ENCODE measurements at places on chromosomes 7 and 10.

DNA sequence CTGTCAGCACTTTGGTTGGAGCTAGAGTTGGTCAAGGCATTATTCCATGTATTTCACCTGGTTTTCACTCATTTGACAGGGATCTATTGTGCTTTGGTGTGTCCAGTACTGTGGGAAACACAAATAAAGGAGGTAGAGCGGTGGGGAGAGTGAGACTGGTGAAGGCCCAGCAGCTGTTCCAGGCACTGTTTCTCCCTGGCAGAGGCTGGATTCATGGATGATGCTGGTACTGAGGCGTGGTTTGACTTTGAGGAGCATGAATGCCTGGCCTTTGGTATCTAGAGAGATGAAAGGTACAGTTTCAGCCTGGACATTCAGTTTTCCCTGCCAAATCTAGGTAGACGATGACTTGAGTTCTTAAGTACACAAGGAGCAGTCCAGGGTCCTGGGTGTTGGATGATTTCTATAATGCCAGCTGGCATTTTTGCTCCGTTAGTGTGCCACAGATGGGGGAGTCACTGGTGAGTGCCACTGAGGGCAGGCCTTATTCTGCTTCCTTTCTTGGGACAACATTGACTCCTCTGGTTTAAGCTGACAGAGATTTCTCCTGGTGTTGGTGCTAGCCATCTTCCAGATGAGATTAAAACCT lies 162.2 kb upstream of the BMPER start:
- DNase-seq = no peak

- DNase-seq = no peak
Observed at GRCh38 chr10:68517188-68517587, 10.1 kb downstream of the SLC25A16 start.

DNA sequence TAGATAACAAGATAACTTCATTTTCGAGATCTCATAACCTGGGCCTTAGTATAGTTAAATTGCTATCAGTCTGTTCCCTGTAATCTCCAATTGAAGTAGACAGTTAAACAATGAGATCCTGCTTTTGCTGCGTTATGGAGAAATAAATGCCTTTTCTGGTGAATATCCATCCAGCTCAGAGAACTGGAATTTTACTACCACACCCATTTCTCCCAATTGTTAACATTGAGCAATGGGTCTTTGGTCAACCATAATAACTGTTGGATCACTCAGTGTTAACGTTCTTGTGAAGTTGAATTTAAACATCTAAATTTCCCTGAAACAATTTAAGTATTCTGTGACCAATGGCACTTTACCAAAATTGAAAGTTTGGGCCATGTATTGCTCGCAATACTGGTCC lies 3.0 kb downstream of the CALU start:
- DNase-seq = no peak

DNA sequence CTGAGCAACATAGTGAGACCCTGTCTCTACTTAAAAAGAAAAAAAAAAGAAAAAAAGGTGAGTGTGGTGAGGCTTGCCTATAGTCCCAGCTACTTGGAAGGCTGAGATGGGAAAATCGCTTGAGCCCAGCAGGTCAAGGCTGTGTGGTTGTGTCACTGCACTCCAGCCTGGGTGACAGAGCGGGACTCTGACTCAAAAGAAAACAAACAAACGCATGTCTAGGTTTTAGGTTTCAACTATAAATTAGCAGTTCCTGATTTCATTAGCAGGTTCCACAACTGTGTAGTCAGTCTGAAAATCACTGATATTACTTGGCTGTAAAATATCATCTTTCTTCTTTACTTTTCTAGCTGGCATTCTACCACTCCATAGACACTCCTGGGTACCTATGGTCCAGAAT lies 155.7 kb upstream of the HGF start:
- DNase-seq = no peak

DNA sequence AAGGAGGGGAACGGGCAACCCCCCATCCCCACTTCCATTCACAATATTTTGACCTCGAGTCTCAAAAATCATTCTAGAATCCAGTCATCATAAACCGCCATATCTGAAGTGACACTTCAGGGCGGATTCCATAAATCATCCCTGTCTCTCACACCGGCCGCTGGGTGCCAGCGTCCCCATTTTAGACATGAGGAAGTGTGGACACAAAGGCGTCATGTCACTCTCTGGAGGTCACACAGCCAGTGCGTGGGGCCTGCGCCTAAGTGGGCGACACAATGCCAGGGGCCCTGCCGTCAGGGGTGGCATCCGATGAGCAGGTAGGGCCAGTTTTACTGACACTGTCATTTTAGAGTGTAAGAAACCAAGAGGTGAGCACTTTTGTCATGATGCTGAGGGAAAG lies 19.5 kb downstream of the KCNH2 start:
- no peak for DNase-seq

GRCh38 chr7:106915873-106916272 lies 50.8 kb downstream of the PIK3CG start:
- DNase-seq = no peak

DNA sequence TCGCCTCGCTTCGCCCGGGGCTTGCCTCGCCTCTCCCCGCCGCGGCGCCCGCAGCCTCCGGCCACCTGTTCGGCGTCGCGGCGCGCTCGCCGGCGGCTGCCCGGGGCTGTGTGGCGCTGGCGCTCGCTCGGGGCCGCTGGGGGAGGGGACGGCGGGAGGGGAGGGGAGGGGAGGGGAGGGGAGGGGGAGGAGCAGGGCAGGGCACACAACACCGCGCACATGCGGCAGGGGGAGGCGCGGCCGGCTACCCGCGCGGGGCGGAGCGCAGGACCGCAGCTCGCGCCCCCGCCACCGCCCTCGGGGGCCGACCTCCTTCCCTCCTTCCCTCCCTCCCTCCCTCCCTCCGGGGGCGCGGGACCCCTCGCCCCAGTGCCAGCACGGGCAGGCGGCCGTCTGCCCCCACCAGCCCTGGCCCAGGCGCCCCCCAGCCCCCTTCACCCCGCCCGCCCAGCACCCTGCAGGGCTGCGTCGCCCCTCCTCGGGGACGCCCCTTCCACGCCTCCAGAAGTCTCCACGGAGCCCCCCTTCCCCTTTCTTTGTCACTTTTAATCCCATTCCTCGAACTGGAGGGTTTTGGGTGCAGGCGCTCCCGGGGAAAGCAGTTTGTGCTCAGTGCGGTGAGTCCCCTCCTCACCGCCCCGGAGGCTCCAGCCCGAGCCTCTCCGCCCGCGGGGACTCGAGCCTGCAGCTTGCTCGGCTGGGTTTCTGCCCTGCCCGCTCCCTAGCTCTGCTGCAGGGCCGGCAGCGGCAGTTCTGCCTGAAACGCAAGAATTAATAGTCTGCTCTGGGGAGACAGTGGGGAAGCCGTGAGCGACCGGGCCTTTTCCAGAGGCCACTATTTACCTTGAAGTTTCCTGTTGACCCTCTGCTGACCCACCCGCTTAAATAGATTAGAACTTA lies at the start of gene PARD3:
TSS of gene PARD3 (minus strand) at position 112 of the 900 bp plus-strand sequence. CDS start 301 bp downstream, outside the sequence.
- DNase-seq = peak; percentile 25

DNA sequence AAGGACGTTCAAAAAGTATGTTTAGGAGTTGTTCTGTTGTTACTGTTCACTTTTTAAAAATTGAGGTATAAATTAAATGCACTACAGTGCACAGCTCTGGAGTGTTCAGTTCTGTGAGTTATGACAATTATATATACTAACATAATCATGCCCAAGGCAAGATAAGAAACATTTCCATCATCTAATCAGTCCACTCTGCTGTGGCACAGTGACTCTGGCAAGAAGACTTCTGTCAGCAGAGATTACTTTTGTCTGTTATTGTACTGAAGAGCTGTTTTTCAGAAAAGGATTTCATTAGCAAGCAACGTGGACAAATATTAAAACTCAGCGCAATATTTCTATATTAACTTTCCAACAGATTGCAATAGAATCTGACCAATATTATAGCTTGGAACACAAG lies 32.0 kb downstream of the ICA1 start:
- no peak for DNase-seq

- DNase-seq = no peak
Observed at GRCh38 chr7:12655161-12655560, 32.3 kb upstream of the ARL4A start.

DNA sequence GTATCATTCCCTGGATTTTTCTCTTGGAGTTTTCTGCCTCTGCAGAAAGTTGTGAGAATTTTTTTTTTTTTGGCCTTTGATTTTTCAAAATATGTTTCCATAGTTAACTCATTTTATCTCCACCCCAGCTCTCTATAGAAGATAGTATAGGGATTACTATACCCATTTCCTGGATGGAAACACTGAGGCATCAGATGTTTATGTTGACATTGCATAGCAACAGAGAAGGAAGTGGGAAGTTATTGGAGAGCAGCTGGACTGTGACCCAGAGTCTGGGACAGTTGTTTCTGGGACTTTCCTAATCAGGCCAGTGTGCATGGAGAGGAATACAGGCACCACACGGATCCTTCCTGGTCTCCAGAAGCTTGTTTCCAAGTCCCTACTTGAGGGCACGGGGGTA lies 158.0 kb downstream of the CDH23 start:
- DNase-seq = no peak

DNA sequence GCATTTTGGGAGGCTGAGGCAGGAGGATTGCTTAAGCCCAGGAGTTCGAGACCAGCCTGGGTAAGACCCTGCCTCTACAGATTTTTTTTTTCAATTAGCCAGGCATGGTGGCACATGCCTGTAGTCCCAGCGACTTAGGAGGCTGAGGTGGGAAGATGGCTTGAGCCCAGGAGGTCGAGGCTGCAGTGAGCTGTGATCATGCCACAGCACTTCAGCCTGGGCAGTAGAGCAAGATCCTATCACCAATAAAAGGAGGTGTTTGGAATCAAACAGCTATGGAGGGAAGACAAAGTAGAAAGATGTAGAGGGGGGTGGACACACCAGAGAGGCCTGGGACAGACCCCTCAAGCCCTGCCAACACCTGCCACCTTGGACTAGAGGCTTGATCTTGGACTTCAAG lies 9.1 kb upstream of the TNRC18 start:
- DNase-seq = no peak

DNA sequence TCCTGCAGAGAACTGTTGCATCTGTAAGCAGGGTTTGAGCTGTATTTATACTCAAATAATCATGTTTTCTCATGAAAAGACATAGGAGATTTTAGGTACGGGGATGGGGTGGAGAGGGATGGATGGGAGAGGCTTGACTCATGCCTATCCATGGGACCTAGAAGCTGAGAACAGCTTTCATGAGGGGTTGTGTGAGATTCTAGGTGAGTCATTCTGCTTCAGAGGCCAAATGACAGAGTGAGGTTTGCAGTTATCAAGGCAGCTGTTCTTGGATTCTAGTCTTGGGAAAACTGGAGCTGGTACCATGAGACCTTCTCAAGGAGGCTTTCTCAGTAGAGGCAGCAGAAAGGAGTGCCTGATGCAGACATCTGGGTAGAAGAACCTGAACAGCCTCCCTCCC lies 746.9 kb downstream of the TYW1 start:
- DNase-seq = no peak

- DNase-seq = no peak
Observed at GRCh38 chr10:86023931-86024280, 342.7 kb downstream of the GRID1 start.

DNA sequence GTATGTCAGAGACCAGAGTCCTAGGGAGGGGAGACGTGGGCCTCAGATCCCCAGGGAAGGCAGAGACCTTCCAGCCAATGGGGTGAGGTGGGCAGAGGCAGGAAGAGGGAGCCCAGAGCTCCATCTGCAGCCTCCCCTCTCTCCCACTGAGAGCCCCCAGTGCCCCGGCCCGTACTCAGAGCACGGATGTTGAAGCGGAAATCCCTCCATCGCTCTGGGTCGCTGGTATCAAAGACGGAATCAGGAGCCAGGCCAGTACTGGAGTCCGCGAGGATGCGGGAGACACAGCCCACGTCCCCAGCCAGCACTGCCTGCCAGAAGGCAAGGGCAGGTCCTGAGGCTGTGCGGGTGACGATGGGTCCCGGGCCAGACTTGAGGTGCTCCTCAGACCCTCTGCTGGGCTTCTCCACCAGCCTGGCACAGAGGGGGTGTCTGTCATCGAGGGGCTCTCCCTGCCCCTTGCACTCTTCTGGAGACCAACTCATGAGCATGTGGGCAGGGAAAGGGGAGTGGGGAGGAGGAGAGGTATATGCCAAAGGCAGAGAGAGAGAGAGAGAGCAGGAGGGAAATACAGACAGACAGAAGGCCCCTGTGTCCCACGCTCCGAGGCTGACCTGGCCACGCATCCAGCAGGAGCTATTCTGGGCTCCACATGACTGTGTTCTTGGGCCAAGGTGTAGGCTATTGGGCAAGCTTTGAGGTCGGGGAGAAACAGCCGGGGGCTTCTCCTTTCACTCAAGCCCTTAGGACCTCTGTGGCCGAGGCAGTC lies at the start of gene ASB10:
TSS of gene ASB10 (minus strand) at position 611 of the 769 bp plus-strand sequence. CDS start at position 491, 120 bp downstream.
- no peak for DNase-seq

DNA sequence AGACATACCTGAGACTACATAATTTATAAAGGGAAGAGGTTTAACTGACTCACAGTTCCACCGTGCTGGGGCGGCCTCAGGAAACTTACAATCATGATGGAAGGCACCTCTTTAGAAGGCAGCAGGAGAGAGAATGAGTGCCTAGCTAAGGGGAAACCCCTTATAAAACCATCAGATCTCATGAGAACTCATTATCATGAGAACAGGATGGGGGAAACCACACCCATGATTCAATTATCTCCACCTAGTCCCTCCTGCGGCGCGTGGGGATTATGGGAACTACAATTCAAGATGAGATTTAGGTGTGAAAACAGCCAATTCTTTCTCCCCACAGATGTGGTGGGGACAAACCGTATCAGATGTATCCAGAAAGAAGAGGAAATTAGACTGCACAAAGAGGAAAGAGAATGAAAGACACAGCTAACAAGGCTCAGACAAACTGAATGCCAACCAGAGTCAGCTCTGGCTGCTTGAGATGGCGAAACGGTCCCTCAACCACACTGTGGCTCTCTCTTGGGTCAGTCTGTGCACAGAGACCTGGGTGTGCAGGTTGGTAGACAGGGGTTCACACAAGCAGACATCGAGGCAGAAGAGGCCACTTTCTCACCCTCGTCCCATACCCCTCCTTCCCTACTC lies 375.6 kb downstream of the SFMBT2 start:
- no peak for DNase-seq

DNA sequence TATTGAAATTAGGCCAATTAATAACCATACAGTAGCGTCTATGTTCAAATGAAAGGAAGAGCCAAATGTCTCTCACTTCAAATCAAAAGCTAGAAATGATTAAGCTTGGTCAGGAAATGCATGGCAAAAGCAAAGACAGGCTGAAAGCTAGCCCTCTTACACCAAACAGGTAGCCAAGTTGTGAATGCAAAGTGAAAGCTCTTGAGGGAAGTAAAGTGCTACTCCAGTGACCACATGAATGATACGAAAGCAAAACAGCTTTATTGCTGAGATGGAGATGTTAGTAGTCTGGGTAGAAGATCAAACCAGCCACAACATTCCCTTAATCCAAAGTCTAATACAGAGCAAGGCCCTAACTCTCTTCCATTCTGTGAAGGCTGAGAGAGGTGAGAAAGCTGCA lies 123.8 kb downstream of the TEX36 start:
- no peak for DNase-seq
